Foreskin melanocyte (primary cell): ENCODE measurements at places on chromosomes 13 and 19.

DNA sequence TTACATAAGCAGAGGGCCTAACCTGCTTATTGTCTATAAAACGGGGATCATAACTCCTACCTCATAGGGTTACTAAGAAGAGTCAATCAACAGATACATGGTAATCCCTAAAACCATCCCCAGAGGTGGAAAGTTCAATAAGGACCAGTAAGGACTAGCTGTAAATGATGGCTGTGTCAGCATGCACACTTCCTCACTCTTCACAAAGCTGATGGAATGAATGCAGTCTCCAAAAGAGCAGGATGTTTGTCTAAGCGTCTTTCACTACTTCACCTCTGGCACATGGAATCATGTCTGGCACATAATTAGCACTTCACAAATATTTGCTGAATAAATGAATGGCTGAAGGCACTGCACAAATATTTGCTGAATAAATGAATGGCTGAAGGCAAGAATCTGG lies 134.2 kb downstream of the MIPEP start:
- DNase-seq, result no peak

- DNase-seq, result no peak
These were observed 39.0 kb downstream of the SMIM24 start for GRCh38 chr19:3441089-3441985.

DNA sequence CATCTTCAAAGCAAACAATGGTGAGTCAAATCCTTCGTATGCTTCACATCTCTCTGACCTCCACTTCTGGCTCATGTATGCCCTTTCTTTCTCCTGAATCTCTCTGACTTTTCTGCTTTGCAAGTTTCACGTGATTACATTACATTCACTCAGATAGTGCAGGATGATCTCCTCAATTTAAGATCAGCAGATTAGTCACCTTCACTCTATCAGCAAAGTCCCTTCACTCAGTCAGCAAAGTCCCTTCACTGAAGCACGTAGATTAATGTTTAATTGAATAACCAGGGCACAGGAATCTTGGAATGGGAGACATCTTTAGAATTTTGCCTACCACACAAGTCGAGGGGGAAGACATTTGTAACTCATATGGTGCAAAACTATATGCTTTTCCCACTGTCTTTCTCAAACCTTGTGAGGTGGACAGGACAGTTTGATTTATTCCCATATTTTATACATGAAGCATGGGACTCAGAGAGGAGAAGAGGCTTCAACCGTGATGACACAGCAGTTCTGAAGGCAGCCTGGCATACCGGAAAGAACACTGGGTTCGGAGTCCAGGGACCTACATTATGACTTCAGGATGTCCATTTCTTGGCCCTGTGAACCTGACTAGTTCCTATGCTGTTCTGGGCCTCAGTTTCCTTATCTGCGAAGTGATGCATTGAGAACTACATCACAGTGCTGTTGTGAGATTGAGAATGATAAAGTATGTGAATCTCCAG lies 23.3 kb downstream of the SIGLECL1 start:
- DNase-seq, result no peak

- DNase-seq, result no peak
These were observed 68.2 kb downstream of the LATS2 start for GRCh38 chr13:20993211-20993610.

GRCh38 chr13:111911121-111911720 lies 155.7 kb upstream of the SOX1 start:
- DNase-seq, result no peak

GRCh38 chr13:98068521-98068920 lies 74.4 kb upstream of the FARP1 start:
- DNase-seq, result no peak

DNA sequence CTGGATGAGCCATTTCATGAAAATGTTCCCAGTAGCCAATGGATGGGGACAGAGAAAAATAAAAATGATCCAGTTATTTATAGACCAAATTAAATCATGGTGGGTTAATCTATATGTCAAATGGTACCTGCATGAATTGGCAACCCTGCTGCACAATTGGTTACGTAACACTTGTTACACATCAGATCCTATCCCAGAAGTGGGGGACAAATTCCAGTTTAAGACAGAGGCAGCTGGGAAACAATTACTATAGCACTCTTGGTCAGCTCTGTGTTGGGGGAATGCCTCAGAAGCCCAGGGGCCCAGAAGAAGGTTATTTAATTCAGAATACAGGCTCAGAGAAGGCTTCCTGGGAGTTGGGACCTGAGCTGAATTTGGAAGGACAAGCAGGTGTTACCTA lies 81.1 kb upstream of the FLT1 start:
- DNase-seq, result no peak

DNA sequence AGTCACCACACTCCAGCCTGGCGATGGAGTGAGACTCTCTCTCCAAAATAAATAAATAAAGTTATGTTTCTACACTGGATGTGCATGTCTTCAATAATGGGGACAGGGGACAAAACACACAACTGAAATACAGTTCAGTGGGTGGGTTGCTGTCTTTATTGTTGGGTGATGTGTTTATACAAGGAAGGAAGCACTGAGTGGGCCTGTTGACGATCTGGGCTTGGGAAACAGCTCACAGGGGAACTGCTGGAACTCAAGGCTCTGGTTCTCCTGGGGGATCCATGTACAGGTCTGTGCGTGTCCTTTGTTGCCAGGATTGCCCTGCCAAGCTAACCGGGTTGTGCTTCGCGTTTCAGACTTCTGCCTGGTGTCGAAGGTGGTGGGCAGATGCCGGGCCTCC lies 18.9 kb downstream of the SPINT2 start:
- no peak for DNase-seq

DNA sequence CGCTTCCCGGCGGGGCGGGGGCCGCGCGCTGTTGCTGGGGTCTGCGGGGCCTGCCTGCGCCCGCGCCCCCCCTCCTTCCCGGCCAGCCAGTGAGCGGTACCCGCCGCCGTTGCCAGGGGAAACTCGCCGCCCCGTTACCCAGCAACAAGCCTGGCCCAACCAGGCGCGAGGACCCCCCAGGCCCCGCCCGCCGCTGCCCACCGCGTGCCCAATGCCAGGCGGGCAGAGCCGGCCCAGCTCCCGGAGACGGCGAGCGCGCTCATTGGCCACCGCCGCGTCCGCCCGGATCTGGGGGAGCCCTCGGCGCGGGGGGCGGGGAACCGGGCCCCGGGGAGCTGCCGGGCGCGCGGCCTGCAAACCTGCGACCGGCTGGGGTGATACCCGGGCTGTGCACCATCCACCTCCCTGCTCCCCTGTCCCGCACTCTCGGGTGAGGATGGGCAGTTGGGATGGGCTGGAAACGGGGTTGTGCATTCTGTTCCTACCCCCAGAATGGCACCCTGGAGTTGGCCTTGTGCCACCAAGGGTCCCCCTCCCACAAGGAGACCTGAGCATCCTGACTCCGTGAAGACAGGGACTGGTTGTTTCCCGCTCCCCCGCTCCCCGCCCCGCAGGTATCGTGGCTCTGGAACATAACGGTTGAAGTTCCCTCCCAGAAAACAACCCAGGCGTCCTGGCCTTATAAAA lies 8.8 kb upstream of the BBC3 start:
- DNase-seq, result no peak

DNA sequence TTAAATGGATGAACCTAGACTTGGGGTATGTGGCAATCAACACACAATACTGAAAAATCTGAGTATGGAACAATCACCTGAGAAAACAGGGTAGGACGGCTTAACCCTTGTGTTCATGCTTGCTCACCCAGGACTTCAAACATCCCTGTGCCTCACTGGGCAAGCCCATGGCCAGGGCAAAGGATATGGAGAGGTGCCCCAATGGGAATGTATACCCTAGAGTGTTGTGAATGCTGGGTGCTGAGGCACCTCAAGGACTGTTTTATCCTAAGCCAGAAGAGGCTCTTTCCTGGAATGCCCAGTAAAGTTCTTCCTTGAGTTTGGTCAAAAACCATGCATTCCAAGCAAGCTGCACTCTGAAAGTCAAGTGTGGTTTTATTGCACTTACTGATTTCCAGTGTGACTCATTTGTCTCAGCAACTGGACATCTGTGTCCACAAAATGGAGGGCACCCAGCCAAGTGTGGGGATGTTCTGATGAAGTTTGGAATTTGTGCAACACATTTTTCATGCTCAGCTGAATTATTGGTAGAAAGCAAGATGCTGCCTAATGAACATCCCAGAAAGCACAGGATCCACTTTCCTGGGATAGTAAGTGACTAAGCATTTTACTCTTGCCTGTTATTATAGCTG lies 531.3 kb downstream of the RFC3 start:
- DNase-seq, result peak; percentile 82

- no peak for DNase-seq
These were observed 2.2 kb downstream of the MAP2K7 start for GRCh38 chr19:7905859-7906258.

DNA sequence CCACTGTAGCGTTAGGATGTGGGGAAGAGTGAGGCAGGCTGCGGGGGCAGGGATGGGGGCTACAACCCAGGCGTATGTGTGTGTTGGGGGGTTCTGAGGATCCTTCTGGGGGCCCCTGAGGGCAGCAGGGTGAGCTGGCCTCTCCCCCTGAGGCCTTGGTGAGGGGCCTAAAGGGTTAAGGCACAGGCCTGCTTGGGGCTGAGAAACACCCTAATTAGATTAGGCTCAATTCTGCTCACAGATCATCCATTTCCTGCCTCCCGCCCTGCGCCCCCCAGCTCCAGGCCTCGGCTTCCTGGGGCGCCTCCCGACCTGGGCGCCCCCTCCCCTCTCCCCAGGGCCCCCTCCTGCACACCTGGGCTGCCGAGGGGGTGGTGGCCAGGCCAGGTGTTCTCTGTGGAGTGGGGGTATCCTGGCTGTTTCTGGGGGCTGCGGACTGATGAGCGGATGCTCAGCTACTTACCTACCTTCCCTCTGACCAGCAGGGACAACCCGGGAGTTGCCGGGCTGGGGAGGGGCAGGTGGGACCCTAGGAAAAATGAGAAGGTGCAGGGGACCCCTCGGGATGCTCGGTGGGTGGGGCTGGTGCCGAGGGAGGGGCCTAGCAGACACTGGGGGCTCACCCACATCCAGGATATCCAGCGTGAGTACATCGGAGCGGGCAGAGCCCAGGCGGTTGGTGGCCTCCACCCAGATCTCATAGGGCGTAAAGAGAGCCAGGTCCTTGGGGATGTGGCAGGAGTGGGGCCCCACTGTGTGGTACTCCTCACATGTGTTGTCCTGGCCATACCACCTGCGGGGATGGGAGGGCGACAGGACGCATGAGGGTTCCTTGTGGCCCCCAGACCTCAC lies 8.6 kb downstream of the CRLF1 start:
- no peak for DNase-seq

DNA sequence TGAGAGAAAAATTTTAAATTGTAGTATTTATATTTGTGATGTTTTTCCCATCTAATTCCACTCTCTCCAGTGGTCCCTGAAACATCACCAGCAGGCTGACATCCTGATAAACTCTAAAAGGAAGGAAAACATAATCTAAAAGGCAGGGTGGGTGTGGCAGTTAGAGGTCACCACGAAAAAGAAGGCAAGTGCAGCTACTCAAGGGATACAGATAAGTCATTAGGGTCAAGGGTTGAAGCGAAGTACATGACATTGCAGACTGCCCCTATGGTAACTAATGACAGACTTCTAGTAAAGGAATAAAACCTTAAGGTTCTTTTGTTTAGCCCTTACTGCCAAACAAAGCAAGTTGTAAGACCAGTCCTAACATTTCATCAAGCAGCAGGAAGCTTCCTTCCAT lies 6.0 kb upstream of the NEK3 start:
- no peak for DNase-seq

GRCh38 chr19:45958769-45959516 lies 14.7 kb downstream of the NOVA2 start:
- no peak for DNase-seq

DNA sequence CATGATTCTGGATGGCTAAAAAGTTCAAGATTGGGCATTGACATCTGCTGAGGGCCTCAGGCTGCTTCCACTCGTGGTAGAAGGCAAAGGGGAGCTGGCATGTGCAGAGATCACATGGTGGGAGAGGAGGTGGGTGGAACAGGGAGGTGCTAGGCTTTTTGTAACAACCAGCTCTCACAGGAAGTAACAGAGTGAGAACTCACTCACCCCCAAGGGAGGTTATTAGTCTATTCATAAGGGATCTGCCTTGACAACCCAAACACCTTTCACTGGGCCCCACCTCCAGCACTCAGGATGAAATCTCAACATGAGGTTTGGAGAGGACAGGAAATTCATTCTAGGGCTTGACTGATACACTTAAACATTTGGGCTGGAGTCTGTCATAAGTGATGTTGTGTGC lies 197.7 kb upstream of the RNF113B start:
- DNase-seq, result no peak

DNA sequence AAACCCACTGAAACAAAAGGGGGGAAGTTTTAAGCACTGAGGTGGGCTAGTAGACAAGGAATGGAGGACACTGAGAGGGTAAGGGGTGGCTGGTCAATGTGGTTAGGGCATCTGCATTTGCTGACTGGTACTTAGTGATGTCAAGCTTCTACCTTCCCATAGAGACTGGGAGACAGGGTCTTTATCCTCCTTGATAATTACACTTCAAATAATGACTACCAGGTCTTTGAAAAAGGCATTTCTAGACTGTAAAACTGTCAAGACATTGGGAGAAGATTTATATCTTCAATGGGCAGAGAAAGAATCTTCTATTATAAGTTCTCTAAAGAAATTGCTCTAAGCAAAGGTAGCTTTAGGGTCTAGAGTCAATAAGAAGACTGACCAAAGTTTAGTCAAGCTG lies 1490.8 kb upstream of the PCDH20 start:
- no peak for DNase-seq

GRCh38 chr13:83879431-83880171 lies 2.7 kb downstream of the SLITRK1 start:
- DNase-seq, result no peak

- DNase-seq, result no peak
These were observed 11.8 kb upstream of the TLE5 start for GRCh38 chr19:3073931-3074595.

DNA sequence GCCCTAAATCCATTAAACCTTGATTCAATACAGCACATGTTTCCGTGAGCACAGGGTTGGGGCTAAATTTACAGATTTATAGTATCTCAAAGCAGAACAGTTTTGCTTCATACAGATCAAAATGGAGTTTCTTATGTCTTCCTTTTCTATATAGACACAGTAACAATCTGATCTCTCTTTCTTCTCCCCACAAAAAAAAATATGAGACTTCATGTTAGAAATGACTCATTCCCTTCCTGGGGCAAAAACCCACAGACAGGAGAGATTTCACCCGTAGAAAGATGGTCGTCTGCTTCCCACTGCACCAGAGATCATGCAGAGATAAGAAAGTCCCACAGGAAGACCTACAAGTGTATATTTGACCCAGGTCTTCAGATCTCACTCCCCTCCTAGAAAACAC lies 7.7 kb upstream of the ZNF611 start:
- no peak for DNase-seq
